ENCODE measurements at places on chromosomes 6 and 20.

DNA sequence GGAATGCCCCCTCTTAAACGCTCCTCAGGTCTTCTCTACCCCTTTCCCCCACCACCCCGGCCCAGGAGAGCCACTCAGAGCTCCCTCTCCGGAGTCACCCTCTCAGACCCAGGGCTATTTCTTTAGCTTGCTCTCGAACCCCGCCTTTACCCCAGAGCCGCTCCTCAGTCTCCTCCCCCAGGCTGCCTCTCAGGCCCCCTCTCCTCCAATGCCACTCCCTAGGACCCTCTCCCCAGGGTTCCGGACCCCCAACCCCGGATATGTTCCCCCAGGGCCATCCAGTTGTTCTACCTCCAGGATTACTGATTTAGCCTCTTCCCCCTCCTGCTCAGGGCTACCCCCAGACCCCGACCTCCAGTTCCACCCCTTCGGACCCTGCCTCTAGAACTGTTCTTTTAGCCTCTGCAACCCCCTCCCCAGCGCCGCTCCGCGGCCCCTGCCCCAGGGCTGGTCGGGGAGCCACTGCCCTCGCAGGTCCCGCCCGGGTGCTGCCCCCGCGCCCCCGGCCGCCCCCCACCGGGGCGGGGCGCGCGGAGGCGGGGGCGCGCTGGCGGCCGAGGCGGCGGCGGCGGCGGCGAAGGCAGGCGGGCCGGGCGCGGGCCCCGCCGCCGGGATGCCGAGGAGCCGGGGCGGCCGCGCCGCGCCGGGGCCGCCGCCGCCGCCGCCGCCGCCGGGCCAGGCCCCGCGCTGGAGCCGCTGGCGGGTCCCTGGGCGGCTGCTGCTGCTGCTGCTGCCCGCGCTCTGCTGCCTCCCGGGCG is at the start of gene MMP24:
Gene MMP24, plus strand, starts transcription at position 565 of the 758 bp plus-strand sequence. Its CDS starts 49 bp downstream, at position 614.
- DNase-seq, result no peak

DNA sequence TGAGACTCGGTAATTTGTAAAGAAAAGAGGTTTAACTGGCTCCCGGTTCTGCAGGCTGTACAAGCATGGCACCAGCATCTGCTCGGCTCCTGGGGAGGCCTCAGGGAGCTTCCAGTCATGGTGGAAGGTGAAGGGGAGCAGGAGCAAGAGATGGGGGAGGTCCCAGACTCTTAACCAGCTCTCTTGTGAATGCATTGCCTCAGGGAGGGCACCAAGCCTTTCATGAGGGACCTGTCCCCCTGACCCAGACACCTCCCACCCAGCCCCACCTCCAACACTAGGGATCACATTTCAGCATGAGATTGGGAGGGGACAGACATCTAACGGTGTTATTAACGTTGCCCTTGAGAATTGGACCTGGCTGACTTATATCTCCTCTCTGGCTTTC is 68.6 kb downstream of the PTPN1 start:
- no peak for DNase-seq

DNA sequence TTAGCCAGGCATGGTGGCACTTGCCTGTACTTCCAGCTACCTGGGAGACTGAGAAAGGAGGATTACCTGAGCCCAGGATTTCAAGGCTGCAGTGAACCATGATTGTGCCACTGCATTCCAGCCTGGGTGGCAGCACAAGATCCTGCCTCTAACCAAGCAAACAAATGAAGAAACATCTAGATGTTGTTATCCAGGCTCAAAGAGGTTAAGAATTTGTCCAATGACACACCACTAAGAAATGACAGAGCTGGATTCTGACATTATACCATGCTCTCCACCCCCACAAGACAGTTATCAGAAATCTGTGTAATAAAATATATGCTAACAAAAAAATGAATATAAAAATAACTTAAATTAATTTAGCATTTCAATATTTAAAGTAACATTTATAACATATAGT is 925.5 kb upstream of the SLC35B3 start:
- DNase-seq, result no peak

DNA sequence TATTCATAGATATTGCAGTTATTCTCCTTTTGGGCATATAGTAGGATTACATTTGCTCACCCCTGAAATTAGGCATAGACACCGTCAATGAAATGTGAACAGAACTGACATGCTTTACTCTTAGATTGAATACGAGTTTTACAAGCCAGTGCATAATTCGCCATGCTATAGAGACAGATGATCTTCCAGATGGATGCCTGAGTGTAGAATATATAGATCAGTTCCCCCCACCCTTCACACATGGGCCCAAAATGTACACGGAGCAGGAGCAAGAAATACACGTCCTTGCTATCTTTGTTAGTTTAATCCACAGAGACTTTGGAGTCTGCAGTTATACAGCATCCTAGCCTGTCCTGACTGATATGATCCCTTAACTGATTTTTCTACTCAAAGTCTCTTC is 47.4 kb downstream of the LAMA2 start:
- no peak for DNase-seq

DNA sequence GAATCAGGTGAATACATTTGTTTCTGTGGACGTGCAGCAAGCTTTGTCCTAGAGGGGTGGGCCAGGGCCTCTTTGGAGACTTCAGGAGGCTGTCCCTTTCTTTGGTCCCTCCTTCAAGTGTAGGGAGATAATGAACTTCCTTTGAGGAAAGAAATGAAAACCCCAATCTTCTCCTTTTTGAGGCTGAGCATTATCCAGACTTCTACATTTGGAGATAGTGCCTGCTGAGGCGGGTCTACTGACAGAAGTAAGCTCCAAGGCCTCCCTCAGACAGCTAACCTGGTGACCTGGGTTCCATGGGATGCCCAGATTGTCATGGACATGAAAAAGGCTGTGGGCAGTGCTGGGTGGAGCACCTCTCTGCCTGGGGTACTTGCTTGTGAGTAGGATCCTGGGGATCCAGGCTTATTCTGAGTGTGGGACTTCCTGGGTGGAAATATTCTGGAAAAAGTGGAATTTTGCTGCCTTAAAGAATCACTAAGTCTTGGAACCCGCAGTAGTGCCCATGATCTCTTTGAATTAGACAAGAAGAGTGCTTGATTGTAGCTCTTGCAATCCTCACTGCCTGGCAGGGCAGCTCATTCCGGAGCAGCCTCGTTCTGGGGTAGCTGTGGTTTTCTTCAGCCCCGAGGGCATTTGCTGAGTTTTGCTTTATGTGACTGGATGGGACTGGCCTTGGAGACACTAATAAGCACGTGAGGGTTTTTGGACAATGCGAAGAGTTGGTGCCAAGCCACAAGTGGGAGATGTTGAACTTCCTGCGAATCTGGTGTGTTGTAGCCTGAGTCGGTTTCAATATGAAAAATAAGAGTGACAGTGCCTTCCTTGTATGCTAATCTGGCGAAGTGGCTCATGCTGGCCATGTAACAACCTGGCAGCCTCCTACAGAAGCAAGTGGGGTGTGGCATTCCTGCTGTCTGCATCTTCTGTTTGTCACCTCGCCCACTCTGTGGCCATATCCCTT is 28.1 kb downstream of the SNRNP48 start:
- DNase-seq, result peak; percentile 45

- DNase-seq, result no peak
Observed at GRCh38 chr6:151440930-151441329, 11.0 kb downstream of the RMND1 start.

DNA sequence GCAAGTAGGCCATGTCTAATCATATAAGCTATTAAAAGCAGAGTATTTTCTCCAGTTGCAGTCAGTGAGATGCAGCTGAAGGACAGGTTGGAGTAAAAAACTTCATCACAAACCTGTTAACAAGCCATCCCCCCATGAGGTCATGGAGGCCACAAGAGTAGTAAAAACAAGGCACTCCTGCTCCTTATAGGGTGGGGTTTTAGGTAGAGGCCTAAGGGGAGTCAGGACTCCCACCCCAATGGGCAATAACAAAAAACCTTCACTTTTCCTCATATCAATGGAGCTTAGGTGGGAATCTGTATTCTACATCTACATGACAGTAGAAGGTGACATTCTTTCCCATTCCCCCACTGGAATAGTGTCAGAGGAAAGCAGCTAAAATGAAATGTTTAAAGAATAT is 428.1 kb upstream of the KHDRBS2 start:
- DNase-seq, result no peak

DNA sequence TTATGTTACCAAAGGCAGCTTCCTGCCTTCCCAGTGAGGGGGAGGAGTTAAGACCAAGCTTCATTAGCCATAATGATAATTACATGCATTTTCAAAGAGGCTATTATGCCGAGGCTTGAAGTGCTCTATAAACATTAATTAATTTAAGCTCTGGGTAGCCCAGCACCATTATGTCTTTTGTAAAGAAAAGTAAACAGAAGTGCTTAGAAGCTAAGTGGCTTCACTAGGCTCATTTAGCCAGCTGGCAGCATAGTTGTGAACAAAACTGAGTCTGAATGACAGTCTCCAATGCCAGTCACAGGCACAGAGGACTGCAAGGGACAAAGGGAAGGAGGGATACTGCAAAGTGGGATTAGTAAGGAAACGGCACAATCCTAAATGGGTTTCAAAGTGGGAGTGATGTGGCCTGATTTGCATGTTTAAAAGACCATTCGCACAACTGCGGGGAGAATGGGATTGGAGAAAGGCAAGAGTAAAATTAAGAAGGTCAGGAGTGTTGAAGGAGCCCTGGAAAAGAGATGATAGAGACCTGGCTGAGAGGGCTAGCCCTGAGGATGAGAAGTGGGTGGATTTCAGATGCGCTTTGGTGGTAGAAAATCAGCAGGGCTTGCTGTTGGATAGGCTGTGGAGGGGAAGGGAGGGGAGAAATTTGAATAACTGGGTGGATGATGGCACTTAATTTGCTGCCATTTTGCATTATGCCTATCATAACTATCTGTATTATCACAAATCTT is 20.1 kb upstream of the ISM1 start:
- no peak for DNase-seq

DNA sequence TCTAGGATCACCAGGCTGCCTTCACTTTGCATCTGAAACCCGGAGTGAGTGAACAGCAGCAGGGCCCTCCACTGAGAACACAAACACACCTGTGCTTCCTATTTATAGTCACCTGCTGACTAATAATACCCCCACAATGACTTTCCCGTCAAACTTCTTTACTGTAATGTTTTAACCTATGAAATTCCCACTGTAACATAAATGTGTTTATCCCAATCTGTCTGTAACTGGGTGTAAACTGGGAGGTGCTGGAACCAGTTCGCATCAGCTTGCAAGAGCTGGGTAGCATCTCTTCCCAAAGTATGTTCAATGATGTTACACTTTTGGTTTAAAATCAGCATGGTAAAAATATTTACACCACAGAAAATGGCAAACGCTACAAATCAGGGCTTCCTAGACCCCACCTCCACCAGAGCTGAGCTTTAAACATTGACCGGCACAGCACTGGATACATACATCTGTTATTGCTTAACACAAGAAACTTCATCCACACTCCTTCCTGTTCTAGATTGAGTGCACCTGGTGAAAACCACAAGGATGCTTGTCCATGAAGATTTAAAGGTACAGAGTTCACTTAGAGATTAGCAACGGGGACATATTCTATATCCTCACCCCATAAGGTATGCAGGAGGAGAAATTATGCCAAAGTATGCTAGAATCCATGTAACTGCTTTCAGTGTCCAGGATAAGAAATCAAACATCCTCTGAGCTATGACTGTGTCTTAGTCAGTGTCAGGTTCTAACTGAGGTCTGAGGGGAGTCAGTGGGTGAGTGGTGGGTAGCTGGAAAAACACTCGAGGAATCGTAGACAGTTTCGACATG is 79.0 kb downstream of the ALDH8A1 start:
- DNase-seq, result no peak

GRCh38 chr6:17665132-17665531 is 41.6 kb downstream of the NUP153 start:
- no peak for DNase-seq

GRCh38 chr6:84249724-84250123 is 22.3 kb upstream of the CEP162 start:
- no peak for DNase-seq

DNA sequence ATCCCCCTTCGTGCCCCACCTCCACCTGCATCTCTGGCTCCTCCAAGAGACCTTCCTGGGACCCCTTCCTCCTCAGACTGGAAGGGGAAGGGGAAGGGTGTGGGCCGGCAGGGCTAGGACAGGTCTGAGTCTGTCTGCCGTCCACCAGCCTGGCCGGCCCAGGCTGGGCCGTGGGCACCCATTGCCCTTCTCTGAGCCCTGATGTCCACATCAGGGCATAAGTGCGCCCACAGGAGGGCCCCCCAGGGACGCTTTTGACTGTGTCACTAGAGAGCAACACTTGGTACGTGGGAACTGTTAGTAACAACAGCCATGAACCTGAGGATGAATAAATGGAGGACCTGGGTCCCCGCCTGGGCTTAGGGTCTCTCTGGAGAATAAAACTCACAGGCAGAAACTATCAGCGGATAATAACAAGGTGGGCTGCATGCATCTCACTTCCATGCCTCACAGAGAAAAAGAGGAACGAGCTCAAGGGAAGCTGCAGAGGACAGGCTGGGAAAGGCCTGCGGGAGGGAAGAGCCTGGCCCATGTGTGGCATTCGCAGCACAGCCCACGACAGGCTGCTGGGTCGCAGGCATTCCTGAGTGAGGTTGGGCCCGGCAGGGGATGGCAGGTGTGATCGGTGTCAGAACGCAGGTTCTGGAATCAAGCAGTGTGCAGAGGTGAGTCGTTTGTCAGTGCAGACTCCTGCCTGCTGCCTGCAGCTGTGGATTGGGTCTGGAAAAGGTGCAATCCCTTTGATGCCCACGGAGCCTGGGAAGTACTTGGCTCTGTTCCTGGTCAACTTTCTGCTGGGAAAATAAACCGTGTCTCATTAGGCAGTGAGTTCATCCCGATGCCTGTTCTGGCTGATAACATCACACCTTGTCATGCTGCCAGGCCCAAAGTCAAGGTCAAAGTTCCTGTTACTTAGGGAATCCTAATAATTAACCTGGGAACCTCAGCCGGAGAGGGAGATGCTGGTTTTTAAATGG is 60.9 kb downstream of the BCAS4 start:
- no peak for DNase-seq

GRCh38 chr6:32887616-32888015 is 33.6 kb downstream of the PSMB9 start:
- peak; percentile 45 for DNase-seq

- peak; percentile 76 for DNase-seq
Observed at GRCh38 chr6:4351520-4352321, 216.3 kb upstream of the ECI2 start.

DNA sequence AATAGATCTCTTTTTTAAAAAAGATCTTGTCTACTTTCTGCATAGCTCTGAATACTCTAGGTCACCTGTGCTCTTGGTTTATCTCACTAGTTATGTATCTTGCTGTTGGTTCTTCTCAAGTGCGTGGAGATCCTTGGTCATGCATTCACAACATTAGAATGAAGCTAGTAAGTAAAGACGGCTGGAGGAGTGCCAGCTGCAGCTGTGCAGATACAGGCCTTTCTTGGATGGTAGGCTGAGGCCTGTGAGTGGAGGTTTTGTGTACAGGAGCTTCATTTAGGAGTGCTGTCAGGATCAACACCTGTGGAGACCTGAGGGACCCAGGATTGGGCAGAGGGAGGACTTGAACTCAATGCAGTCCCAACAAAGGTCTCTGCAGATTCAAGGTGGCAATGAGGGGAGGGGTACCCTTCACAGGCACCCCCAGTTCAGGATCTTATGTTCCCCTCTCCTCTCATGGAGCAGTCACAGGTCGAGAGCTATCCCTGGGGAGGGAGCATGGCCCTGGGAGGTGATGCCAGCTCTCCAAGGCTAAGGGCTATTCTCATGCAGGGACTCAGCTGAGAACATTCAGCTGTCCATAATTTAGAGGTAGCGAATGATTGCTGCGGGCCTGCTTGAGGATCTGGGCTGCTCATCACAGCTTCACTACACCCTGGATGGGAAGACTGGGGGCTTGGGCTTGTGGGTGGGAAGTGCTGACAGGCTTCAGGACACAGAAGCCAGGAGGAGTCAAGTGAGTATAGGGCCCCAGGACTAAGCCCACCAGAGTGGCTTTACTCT is 98.9 kb upstream of the ENPP5 start:
- peak; percentile 19 for DNase-seq

All from lung (tissue), 17 donors.